Heart left ventricle (tissue), 16 donors: ENCODE measurements at places on chromosomes 4 and X. TPM values are rescaled to one million over a fixed set of nuclear protein-coding genes. Genes with fewer than 3 reads are reported as not detected.

- DNase-seq = no peak
These were observed 8.3 kb upstream of the GJB1 start for GRCh38 chrX:71214604-71215337.

DNA sequence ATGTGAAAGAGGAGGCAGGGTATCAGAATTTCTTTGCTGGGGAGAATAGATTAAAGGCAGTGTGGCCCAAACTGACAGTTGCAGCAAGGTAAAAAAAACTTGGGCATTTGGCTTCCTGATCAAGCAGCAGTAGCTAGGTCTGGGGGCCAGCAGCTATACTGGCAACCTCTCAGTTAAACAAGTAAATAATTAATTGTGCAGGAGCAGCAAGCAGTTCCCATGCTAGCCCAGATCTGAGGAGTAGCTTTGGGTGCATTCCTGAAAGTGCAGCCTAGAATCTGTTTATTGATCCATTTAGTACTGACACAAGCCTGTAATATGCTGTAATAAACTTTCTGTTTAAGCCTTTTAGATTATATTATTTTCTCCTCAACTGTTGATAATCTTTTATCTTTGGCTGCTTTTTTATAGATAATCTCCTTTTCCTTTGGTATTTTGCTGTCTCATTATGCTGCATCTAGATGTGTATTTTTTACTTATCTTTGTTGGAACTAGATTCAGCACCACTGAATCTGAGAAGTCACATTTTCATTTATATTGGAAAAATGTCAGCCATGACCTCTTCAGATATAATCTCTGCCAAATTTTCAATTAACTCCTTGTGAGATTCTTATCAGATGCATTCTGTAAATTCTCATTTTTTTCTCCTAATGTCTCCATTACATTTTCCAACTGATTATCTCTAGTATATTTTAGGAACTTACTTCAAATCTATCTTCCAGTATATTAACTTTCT, 276.3 kb downstream of the STPG2 start:
- no peak for DNase-seq

GRCh38 chr4:59553721-59554091, 1646.4 kb upstream of the ADGRL3 start:
- DNase-seq = no peak

- DNase-seq = no peak
These were observed 38.3 kb downstream of the SUPT20HL1 start for GRCh38 chrX:24398766-24399165.

GRCh38 chr4:61886131-61886530, 686.0 kb downstream of the ADGRL3 start:
- no peak for DNase-seq

DNA sequence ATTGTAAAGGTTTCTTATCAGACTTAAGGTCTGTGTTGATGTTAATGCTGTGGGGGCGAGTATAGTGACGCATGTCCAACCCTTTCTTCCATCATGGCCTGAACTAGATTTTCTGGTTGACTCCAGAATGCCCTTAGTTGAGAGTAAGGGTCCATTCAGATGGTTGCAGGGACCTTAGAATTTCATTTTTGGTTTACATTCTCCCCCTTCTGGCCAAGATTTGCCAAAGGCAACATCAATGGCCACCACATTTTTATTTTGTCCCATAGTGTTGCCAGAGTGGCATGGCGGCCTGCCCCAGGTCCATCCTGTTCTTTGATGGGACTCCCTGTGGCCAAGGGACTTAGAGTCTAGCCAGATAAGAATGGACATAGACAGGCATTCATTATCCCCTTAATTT, 368.5 kb downstream of the GPM6A start:
- no peak for DNase-seq

DNA sequence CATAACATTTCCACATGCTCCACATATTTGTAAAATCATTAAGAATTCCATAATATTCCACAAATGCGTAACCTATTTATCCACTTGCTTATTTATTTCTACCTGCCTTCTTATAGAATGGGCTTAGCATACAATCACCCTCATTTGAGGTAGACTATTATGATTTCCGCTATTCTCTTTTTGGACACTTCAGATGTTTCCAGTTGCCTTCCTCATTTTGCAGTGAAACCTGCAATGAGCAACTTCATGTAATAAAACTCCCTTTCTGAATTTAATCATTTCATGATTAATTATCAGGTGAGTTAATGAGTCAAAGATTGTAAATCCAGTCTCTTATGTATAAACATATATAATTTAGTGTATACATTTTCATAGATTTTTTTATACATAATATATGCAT, 58.0 kb downstream of the PPP3CA start:
- no peak for DNase-seq

DNA sequence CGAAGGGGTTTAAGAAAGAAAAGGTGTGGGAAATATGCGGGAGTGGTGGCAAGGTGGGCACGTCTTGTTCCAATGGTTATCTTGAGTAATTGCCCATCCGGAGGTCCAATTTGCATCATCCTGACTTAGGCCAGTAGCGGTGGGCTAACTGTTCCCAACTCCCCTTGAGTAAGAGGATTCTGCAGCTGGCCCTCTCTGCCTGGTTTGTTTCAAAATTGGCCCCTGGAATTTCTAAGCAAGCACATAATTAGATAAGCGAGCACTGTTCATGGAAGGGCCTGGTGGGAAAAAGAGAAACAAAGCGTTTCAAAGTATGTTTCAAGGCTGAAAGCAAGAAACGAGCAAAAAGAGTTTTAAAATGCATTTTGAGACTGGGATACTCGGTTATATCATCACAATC, 198.2 kb downstream of the CEP135 start:
- DNase-seq = no peak

Gene BBS7
- 3.3 TPM for total RNA-seq

Gene TMPRSS11F
- total RNA-seq = not detected

Gene GLUD2
- 1.3 TPM for total RNA-seq

Gene CENPI
- 0.25 TPM for total RNA-seq

Gene SASH3
- 1.4 TPM for total RNA-seq

Gene GJB1
- not detected for total RNA-seq
